ENCODE measurements at places on chromosomes 5 and 9. TPM values are rescaled to one million over a fixed set of nuclear protein-coding genes. Genes with fewer than 3 reads are reported as not detected.

GRCh38 chr5:9419794-9420193 lies 126.1 kb downstream of the SEMA5A start:
- no peak for DNase-seq

DNA sequence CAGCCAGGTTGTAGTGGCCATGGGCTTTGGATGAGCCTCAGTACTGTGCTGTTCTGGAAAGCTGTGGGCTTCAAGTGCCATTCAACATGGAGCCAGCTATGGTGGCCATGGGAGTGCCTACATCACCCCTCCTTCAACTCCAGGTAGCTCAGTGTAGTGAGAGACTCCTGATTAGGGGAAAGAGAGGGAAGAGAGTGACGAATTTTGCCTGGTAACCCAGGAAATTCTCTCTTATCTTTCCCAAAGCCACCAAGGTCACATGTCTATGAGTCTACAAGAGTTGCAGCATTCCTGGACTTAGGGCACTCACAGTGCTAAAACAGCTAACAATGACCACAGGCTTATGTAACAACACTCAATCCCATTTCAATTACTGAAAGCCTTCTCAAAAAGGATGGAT lies 81.7 kb upstream of the SPTLC1 start:
- no peak for DNase-seq

DNA sequence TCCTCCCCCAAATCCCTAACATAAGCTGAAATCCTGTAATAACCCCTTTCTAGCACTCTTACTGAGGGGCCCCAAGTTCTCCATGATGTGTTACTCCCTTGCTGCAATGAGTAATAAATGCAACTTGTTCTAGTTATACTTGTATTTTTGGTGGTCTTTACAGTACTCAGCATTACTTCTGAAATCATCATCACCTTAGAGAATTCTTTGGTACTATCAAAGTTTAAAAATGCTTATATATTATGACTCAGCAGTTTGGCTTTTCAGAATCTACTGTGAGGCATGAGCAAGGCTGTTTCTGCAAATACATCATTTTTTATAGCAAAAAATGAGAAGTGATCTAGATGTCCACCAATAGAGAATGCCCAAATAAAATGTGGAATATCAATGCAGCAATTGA lies 20.7 kb upstream of the ROPN1L start:
- DNase-seq = no peak

DNA sequence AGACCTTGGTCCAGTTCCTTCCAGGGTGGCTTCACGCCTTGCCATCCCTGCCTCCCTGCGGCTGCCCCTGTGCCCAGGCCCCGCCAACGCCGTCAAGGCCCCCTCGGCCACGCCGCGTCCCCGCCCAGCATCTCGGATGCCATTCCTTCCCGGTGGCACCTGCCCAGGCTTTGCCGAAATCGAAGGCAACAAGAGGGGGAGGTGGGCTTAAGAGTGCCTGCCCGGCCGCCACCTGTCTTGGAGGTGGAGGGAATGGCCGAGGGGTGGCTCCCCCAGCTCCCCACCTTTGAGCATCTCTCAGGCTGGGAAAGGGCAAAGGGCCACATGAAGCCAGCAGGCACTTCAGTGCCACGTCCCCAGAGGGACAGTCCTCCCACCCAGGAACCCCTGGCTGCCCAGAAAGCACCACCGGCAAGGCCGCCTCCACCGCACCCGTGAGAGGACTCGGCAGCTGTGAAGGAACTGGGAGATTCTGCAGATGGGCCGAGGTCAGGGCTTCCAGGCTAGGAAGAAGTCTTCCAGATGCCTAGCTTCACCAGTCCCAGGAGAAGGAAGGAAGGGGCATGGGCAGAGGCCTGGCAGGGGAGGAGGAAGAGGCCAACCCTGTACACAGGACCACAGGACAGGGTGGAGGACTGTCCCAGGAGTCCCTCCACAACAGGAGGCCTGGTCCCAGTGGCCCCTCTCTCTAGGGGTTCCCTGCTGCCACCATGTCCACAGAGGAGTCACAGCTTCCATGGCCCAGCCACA lies 218.0 kb downstream of the FANCC start:
- no peak for DNase-seq

DNA sequence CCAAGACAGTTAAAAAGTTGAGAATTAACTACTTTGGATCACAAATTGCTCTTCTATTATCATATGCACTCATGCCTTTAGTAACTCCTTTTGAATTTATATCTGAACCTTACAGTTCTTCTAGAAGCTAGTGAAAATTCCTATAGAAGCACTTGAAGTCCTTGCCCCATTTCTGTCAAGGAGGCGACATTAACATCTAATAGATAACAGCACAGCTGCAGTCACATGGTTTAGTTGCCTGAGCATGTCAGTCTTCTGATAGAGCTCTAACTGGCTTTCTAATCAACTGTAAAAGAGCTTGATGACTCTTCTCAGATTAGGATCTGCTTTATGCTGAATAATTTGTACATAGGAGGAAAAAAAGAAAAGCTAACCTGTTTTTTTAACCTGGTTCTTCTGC lies 9.0 kb downstream of the RFESD start:
- no peak for DNase-seq

DNA sequence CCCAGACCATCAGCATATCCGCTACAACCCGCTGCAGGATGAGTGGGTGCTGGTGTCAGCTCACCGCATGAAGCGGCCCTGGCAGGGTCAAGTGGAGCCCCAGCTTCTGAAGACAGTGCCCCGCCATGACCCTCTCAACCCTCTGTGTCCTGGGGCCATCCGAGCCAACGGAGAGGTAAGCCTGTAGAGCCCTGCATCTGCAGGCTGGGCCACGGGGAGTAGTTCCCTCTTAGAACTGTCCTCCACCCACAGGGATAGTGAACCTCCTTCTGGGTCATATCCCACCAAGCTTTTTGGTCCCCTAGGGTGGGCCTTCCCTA lies 569 bp downstream of the GALT start:
- no peak for DNase-seq

- DNase-seq = no peak
These were observed 62.2 kb upstream of the ADAMTS2 start for GRCh38 chr5:179407191-179408175.

EGFLAM gene
- not detected for total RNA-seq

LRRC19 gene
- total RNA-seq = not detected

RACK1 gene
- total RNA-seq = 1,749 TPM

IFNA2 gene
- not detected for total RNA-seq

NUTM2F gene
- total RNA-seq = not detected
